ENCODE measurements at places on chromosomes 7 and 10.

DNA sequence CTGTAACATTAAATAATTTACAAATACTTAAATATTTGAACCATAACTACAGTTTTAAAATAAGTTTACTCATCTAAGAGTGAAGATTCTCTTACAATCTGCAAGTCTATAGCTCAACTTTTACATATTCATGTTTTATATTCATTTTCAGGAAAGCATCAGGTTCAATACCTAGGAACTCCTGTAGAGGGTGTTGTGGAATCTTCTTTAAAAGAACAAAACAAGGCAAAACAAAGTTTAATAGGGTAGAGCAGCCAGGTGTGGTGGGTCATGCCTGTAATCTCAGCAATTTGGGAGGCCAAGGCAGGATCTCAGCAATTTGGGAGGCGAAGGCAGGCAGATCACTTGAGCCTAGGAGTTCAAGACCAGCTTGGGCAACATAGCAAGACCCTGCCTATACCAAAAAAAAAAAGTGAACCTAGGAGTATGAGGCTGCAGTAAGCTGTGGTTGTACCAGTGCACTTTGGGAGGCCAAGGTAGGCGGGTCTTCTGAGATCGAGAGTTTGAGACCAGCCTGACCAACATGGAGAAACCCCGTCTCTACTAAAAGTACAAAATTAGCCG, 45.1 kb downstream of the ST8SIA6 start:
- no peak for DNase-seq

DNA sequence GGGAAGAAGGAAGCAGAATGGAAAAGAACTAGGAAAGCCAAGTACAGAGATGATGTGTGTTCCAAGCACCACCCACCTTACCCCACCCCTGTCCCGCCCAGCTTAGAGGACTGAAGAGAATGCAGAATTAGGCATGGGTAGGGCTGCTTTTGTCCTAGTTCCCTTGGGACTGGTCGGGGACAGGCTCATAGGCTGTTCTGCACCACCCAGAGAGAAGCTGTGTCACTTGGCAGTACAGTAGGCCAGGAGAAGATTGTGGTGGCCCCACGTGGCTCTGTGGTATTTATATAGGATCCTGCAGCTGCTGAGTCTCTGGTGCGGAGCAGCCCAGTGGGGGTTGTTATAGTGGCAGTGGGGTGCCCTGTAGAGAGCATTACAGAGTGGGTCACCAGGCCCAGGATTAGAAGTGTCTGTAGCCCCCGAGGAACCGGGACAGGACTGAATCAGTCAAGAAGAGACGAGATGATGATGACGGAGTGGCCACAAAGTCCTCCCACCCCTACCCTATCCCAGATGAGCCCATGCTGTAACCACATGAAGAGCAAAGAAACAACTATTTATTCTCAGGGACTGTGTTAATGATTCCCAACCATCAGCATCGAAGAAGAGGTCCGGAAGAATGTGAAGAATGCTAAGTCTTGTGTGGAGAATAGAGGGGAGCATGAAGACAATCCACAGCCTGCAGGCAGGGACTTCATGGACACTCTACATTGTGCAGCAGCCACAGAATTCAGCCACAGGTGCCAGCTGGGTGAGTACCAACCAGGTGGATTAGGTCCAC, 88.9 kb downstream of the C1GALT1 start:
- DNase-seq: no peak

- peak; percentile 28 for DNase-seq
Measured at GRCh38 chr10:119207713-119208552, 562 bp downstream of the GRK5 start.

- DNase-seq: no peak
Measured at GRCh38 chr10:119933179-119933578, 40.6 kb downstream of the SEC23IP start.

DNA sequence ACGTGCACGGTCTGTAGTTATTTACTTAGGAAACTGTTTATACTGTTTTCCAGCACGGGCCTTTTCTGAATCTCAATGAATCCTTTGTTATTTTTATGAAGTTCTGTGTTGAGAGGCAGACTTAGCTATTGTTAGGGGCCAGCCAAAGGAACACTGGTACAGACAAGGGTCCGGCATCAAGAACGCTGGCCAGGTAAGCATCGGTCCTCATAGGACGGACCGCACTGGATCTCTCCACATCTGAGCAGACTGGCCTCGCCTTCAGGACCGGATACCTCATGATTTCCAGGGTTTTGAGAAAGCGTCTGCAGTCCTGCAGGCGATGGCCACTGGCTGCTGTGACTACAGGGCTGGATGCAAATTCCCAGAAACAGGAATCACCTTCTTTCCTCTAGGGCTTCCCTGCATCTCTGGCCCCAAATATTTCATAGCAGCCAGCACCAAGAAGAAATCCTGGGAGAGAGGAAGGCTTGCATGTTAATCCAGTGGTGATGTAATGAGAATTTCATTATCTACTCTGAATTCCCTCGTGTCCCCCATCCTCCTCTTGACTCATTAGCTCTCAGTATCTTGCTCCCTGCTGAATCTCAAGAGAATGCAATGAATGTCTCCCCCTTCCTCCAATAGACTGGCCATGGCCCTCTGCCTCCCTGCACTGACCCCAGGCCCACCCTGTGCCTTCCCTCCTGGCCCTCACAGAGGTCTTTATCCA, 325.4 kb upstream of the NPVF start:
- DNase-seq: no peak

DNA sequence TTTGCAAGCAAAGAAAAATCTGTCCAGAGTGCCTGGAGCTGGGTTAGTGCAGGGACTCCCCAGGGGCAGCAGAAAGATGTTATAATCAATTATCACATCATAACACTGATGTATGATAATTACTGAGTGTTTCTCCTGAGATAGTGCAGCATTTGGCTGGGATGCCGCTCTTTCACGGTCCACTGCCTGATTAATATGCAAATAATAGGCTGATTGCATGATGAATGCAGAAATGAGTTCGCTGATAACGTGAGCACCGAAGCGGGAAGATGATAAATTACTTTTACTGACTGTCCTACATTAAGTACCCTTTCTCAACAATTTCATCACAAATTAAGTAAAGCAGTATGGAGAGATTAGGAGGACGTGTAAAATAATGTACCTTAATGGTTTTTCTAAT, 71.4 kb upstream of the SH2B2 start:
- DNase-seq: no peak

GRCh38 chr7:99004216-99004615, 125.9 kb downstream of the TRRAP start:
- DNase-seq: no peak

GRCh38 chr10:113060201-113061053, 110.4 kb downstream of the TCF7L2 start:
- DNase-seq: no peak

- DNase-seq: no peak
Measured at GRCh38 chr10:78566284-78567111, 502.3 kb upstream of the ZMIZ1 start.

DNA sequence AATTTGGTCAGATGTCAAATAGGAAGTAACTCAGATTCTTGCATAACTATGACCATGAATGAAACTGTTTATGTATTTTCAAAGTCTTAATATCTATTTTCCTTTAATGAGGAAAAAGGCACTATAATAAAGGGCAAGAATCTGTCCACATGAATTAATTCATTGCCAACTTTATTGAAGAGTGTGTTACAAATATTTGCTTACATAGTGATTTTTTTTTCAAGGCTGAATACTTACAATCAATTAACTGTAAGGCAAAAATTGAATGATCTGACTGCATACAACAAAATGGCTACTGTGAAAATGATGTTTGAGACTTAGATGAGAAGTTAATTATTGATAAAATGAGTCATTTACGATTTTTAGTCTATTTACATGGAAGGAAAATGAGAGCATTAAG, 475.0 kb downstream of the DNAJB9 start:
- DNase-seq: no peak

DNA sequence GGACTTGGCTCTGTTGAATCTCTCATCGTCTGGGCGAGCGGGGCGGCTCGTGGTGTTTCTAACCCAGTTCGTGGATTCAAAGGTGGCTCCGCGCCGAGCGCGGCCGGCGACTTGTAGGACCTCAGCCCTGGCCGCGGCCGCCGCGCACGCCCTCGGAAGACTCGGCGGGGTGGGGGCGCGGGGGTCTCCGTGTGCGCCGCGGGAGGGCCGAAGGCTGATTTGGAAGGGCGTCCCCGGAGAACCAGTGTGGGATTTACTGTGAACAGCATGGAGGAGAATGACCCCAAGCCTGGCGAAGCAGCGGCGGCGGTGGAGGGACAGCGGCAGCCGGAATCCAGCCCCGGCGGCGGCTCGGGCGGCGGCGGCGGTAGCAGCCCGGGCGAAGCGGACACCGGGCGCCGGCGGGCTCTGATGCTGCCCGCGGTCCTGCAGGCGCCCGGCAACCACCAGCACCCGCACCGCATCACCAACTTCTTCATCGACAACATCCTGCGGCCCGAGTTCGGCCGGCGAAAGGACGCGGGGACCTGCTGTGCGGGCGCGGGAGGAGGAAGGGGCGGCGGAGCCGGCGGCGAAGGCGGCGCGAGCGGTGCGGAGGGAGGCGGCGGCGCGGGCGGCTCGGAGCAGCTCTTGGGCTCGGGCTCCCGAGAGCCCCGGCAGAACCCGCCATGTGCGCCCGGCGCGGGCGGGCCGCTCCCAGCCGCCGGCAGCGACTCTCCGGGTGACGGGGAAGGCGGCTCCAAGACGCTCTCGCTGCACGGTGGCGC, at the start of gene EN2:
Gene EN2 (plus strand): TSS at position 19 of the 767 bp plus-strand sequence. CDS start 249 bp downstream, at position 268.
- no peak for DNase-seq

- DNase-seq: no peak
Measured at GRCh38 chr10:70722820-70723424, 50.6 kb downstream of the ADAMTS14 start.

GRCh38 chr10:104608091-104608828, 32.8 kb upstream of the SORCS3 start:
- no peak for DNase-seq

DNA sequence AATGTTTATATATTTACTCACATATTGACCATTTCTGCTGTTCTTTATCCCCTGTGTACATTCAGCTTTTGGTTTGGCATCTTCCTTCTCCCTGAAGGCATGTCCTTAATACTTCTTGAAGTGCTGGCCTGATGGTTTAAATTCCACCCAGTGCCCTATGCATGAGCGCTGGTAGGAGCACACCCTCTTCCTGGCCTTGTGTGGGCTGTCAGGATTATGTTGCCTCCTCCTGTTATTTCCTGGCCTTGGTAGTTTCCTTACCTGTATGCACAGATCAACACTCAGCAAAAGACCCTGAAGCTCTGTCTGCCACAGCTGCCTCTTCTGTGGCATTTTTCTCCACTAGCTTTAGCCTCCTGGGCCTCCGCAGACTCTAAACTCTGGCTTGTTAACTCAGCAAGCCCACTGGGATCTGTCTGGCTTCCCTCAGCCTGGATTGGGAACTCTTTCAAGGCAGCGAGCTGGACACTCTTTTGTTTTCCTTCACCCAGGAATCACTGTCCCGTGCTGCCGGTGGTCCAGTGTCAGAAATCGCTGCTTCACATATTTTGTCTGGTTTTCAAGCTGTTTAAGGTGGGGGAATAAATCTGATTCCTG, 595.2 kb downstream of the SDK1 start:
- no peak for DNase-seq

- no peak for DNase-seq
Measured at GRCh38 chr10:56867236-56867635, 506.2 kb upstream of the ZWINT start.

GRCh38 chr7:100221231-100221718, 1.5 kb downstream of the PVRIG start:
- DNase-seq: peak; percentile 86

- no peak for DNase-seq
Measured at GRCh38 chr7:126210707-126211106, 1042.0 kb downstream of the GRM8 start.

DNA sequence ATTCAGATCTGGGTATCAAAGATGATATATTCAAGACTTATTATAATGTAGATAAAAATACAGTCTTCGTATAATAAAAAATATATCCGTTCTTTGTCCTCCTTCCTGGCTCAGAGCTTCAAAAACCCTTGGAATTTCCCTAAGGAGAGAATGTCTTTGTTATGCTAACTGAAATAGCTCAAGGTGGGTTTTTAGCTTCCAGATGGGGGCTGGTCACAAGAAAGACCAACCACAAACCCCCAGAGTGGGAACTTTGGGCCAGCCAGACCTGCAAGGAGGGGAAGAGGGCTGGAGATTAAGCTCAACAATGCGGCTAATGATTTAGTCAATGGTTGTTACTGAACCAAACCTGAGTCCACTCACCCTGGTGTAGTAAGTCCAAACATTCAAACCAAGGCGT, 196.4 kb downstream of the SDHAF3 start:
- no peak for DNase-seq

DNA sequence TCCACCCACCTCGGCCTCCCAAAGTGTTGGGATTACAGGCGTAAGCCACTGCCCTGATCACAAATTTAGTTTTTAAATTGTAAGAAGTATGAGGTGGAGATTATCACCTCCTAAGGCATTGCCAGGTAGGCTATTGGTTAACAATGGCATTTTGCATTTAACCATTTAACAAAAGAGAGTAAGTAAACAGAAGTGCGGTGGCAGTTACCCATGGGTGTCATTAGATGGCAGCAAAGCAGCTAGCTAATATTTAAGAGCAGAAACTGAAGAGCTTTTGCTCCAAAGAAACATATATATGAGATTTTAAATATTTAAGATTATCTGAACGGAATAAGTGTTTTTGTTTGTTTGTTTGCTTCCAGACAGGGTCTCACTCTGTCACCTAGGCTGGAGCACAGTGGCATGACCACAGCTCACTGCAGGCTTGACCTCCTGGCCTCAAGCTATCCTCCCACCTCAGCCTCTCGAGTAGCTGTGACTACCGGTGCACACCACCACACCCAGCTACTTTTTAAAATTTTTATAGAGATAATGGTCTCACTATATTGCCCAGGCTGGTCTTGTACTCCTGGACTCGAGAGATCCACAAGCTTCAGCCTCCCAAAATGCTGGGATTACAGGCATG, 325.5 kb upstream of the C7orf33 start:
- DNase-seq: no peak

DNA sequence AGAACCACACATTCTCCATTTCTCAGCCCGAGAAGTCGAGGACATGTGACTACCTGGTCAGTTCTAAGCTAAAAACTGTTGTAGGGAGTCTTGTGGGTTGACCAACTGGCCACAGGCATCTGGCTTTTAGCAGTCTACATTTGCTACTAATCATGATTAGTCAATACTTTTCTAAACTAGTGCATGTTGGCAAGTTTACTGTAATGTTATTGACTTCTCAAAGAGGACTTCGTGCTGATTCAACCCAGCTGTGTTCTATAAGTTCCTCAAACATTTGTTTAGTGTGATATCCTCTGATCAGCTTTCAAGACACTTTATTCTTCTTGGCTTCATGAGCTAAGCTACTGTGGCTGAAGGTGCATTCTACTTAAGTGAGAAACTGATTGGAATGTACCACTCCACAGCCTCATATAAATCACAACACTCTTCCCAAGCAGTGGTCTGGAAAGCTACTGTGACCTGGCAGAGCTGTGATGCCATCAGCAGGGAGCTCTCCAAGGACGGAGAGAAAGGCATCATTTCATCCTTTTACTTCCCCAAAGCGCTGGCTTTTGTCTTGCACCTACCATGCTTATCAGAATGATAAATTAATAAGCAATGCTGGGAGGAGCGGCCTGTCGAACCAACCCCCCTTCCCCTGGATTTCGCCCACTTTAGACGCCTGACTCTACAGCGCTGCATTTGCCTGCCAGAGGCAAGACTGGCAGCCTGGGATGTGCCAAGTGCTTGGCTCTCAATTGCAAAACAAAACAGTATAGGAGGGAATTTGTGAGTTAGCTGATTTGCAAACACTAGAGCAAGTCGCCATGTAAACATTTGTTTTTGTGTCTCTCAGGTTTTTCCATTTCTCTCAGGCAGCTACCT, 206.7 kb upstream of the PLXNA4 start:
- DNase-seq: no peak

GRCh38 chr10:100442548-100442947, 20.3 kb upstream of the WNT8B start:
- DNase-seq: no peak

- DNase-seq: no peak
Measured at GRCh38 chr7:80298201-80298600, 163.6 kb downstream of the GNAI1 start.

Data from stimulated activated CD4-positive, alpha-beta T cell treated with anti-CD3 and anti-CD28 coated beads, Interleukin-4, amount 100 ng/mL, for 4 hours (primary cell).